Fibroblast of villous mesenchyme (primary cell): ENCODE measurements at places on chromosomes 16 and 17. TPM values are rescaled to one million over a fixed set of nuclear protein-coding genes. Genes with fewer than 3 reads are reported as not detected.

DNA sequence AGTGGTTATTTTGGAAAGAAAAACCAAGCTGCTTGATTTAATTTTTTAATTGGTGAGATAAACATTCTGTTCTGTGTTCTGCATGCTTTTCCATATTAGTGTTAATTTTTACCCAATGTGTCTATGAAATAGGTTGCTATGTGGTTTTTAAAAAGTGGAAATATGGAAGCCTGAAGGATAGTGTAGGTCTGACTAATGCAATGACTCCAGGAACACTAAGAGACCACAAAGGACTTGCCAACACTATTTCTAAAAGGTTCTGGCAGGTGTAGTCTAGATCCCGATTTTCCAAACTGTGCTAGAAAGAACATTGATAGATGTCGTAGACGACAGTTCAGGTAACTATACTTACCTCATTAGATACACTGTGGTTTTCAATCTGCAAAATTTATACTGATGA lies 877.4 kb upstream of the GOT2 start:
- no peak for DNase-seq

G6PC1 gene
- not detected in 2 replicates for total RNA-seq

DNA sequence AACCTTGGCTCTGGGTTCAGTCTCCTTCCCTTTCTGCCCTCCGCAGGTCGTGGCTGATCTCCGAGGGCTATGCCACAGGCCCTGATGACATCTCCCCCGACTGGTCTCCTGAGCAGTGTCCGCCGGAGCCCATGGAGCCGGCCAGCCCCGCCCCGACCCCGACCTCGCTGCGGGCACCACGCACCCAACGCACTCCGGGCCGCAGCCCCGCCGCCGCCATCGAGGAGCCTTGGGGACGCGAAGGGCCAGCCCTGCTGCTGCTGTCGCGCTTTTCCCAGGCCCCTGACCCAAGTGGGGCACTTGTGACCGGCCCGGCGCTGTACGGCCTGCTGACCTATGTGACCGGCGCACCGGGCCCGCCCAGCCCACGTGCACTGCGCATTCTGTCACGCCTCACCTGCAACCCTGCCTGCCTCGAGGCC lies 5.1 kb downstream of the ARMC5 start:
- no peak for DNase-seq

GRCh38 chr17:58284613-58285421 lies 4.1 kb upstream of the MPO start:
- DNase-seq: no peak

DNA sequence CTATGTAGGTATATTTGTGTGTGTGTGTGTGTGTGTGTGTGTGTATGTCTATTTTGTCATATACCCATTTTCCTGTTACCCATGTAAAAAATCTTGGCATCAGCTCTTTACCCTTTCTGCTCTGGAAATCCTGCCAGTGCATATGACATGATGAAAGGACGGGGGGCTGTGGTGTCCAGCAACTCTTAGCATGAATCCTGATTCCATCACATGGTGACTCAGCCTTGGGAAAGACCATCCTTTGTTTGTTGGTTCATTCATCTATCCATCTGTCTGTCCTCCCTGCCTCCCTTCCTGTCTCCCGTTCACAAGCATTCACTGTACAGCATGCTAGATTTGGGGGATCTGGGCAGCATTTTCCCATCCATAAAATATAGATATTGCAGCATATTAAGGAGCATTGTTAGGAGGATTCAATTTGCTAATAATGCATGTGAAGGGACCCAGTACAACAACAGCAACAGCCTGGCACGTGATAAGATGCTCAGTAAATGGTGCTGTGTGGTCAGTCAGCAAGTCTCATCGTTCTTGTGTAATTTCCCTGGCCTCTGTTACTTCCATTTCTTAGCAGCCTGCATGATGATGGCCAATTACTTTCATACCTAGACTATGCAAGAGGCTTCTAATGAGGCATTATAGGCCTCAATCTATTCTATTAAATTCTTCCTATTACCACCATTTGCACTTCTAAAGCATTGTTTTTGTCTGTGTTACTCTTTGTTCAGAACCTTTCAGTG lies 191.0 kb downstream of the PRKCA start:
- DNase-seq: peak; percentile 73

- DNase-seq: no peak
Measured at GRCh38 chr17:31650756-31651520, 208.1 kb downstream of the COPRS start.

PPP4C gene
- 196 and 209 TPM in 2 replicates for total RNA-seq

- peak; percentile 20 for DNase-seq
Measured at GRCh38 chr16:84340325-84341040, 27.9 kb upstream of the ATP2C2 start.

NPIPA3 gene
- 0.32 and 0.43 TPM in 2 replicates for total RNA-seq

- peak; percentile 62 for DNase-seq
Measured at GRCh38 chr17:15384142-15384787, 42.9 kb upstream of the TEKT3 start.

- no peak for DNase-seq
Measured at GRCh38 chr16:58847902-58848661, 114.0 kb upstream of the GOT2 start.

DNA sequence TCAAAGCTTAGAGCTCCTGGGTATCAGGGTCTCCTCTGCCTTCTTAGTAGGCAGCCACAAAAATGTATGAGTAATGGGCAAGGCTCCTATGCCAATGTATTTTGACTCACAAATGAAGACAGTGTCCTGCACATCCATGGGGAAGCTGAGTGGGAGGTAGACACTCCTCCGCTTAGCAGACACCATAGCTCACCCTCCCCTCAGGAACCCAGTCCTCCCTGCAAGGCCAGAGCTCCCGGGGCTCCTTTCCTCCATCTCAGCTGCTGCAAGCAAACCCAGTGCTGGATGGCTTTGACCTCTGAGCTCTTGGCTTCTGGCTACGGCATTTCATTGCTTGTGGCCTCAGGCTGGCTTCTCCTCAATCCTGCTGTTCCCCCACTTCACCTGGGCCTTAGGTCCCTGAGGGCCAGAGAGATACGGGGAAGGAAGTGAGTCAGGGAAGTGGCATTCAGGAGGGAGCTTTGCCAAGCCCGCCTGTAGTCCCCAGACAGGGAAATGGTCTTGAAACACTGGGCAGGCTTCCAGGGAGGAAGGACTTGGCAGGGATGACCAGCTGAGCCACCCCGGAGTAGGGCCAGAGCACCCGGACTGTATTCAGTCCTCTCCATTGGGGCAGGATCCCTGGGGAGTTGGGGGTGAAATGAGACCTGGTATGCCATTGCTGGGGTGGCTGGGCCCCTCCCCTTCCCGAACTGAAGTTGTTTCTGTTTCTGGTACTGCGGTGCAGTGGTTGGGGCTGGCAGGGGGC lies 4.5 kb downstream of the ABCC3 start:
- peak; percentile 96 for DNase-seq

- no peak for DNase-seq
Measured at GRCh38 chr16:85124636-85125346, 12.5 kb upstream of the CIBAR2 start.

ASIC2 gene
- total RNA-seq: not detected in 2 replicates

KRT32 gene
- not detected in 2 replicates for total RNA-seq

GRCh38 chr17:14361945-14362508 lies 61.1 kb downstream of the HS3ST3B1 start:
- no peak for DNase-seq

DNA sequence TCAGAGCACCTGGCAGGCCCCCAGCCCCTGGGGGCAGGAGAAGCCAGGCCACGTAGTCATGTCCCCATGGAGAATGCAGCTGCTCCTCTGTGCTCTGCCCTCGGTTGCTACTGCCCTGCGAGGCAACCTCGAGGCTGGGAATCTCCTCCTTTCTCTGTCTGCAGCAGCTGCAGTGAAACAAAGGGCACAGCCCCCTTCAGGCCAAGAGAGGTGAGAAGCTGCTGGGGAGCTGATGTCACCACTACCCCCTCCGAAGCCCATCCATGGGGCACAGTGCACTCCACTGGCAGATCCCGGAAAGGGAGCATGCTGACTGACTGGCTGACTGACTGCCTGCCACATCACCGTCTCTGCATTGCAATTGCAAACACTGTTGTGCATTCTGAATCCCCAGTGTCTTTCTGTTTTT lies 103.7 kb downstream of the GRIN2A start:
- DNase-seq: no peak

PRDM7 gene
- total RNA-seq: not detected in 2 replicates

DNA sequence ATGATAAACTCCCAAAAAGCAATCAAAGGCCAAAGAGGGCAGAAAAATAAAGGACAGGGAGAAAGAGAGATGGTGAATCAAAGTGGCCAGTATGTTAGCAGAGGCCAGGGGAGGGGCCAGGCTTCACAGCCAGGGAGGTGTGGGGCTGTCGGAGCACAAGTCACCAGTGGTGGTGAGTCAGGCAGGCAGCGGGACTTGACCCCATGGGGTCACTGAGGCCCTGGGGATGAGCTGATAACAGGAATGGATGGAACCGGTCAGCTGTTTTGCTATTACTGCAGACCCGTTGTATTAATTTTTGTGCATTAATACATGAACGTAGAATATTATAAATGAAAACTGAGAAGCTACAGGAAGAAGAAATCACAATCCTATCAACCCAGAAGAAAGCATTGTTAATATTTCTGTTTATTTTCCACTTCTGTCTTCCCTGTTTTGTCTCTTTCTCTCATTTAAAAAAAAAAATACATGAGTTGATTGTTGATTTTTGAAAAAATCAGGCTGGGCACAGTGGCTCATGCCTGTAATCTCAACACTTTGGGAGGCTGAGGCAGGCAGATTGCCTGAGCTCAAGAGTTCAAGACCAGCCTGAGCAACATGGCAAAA lies 106.9 kb downstream of the SOCS1 start:
- DNase-seq: peak; percentile 38

GRCh38 chr16:30376461-30376902 lies 1.9 kb downstream of the MYL11 start:
- no peak for DNase-seq

HS3ST6 gene
- total RNA-seq: not detected in 2 replicates

DNA sequence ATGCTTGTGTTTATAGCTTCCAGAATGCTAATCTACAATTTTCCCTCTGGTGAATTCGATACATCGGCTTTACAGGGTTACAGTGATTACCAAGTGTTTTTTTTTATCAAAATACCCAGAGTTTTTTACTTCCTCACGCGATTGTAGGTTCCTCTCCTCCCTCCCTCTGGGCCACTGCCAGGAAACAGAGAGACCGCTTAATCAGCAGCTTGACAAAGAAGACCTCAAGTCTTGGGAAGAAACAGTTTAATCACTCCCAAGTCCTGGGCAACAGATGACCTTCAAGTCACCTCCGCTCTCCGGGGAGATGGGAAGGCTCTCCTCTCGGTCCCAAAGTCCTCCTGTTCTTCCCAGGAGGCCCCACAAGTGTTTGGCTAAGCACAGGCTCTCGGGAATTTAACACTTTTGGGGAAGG lies 23.5 kb downstream of the SMTNL2 start:
- DNase-seq: peak; percentile 72

DNA sequence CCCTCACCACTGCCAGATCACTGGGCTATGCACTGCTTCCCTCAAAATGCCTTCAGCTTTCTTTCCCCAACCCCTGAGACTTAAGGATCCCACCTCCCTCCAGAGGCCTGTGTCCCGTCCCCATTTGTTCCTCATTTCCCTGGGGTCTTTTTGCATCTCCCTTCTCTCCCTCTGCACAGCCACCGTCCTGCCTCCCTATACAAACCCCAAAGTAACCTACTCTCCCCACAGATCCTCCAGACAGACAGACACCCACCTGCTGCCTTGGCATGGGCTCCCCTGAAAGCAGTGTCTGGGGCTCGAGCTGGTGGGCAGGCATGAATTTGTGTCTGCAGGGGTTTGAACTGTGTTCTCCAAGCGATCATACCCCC lies 69.4 kb upstream of the TNRC6C start:
- no peak for DNase-seq

CAVIN1 gene
- 988 and 1,007 TPM in 2 replicates for total RNA-seq

DNA sequence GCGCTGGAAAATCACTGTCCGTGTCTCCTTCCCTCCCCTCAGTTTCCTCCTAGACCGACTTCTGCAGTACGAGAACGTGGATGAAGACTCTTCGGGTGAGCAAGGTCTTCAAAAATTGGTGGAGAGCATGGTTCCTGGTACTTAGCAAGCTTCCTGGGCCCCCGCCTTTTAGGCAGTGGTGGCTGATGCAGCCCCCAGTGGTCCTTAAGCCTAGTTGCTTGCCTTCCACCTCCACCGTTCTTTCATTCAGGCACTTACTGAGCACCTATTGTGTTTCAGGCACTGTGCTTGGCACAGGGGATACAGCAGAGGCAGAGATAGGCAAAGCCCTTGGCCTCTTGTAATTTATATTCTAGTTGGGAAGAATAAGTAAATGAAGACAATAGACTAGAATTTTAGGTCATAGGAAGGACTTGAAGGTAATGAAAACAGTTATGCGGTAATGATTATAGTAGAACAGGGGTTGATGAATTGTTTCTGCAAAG lies 767 bp downstream of the INO80E start:
- no peak for DNase-seq

DNA sequence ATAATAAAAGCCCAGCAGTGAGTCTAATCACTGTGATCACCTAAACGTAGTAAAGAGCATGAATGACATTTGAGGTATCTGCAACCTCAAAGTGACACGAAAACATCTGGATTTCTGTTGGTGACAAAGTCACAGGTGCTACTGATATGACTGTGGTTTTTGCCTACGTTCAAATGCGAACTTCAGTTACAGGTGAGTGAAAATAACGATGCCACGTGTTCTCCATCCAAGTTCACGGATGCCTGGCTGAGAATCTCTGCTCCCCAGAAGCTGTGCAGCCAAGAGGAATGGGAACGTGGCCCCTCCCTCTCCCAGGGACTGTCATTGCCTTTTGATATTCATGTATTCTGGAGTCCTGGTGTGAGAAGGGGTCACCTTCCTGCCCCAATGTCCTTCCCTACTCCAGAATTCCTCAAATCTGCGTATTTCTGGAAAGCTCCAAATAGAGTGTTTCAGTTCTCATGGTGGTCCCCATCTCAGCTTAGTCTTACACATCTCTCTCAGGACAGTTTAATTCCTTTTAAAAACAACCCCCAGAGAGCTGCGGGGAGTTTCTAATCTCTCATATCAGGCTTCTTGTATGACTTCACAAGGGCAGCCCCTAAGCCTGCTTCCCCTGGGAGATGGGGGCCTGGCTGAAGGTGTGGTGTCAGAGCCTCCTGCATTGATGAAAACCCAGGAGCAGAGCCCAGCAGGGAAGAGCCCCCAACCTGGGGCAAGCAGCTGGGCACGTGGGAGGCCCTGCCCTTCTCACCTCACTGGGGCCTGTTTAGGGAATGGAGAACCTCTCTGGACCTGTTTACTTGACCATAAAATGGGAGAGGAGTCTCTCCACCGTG lies 25.8 kb downstream of the PIK3R5 start:
- DNase-seq: no peak

GRCh38 chr17:41492771-41493170 lies 3.1 kb upstream of the KRT36 start:
- DNase-seq: peak; percentile 40
